ENCODE measurements at places on chromosomes 6 and 20.

GRCh38 chr6:43676962-43677606 is 10.5 kb downstream of the MRPS18A start:
- no peak for DNase-seq

DNA sequence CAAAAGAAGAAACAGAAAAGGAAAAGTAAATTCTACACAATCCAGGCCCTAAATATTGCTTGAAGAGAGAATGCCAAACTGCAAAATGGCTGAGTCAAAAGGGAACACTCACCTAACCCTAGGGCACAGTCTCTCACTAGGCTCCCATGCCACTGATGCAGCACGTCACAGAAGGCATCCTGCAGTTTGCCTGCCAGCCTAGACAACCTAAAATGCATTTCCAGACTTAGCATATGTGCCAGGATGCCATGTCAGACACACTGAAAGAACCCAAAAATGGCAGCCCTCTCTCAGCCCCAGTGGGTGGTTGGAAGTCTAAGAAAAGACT is 10.6 kb upstream of the SIRPD start:
- DNase-seq: no peak

DNA sequence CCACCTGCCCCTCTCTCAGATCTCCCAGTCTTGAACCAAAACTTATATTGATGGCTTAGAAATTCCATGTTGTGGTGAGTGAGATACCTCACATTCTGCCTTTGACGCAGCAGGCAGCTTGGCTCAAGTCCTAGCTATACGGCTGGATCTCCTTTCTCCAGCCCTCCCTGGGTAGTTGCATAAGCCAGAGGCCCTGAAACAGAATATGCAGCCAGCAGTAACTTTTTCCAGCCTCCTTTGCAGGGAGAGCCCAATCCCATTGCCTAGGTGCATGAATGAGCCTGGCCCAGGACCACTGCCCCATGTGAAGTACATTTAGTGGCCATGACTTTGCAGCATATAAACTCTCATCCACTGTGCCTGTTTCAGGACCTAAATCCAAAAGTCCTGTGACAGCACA is 202.2 kb upstream of the CDYL start:
- no peak for DNase-seq

GRCh38 chr20:52410182-52410647 is 218.6 kb upstream of the ZFP64 start:
- DNase-seq: no peak

DNA sequence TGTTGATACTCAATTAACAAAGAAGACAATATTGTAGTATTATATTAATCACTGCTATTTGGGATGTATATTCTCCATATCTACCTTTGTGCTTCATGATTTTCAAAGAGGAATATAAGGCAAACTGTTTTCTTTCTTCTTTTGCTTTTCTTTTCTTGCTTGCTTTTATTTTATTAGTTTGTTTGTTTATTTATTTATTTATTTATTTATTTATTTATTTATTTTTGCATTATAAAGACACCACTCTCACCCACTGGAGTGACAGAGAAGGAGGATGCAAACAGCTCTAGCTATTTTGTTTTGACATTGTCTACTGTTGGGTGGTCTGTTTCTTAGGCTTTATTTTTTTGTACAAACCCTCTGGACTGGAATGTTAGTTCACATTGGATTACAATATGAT is 1352.7 kb downstream of the HACE1 start:
- DNase-seq: no peak

DNA sequence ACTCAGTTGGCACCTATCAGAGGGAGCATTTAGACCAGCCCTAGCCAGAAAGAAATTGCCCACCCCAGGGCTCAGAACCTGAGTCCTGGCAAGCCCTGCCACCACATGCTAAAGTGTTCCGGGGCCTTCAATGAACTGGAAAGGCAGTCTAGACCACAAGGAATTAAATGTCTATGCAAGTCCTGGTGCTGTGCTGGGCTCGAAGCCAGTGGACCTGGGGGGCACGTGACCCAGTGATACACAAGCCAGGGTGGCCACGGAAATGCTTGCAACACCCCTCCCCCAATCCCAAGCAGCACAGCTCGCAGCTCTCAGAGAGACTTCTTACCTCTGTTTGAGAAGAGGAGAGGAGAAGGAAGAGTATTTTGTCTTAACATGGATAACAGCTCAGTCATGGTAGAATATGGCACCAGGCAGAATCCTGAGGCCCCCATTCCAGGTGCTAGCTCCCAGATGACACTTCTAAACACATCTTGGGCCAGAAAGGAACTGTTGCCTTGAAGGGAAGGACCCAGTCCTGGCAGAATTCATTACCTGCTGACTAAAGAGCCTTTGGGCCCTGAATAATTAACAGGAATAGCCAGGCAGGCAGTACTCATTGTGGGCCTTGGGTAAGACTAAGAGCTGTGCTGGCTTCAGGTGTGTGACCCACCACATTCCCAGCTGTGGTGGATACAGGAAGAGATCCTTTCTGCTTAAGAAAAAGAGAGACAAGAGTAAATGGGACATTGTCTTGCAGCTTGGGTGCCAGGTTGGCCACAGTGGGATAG is 111.3 kb downstream of the BTBD9 start:
- no peak for DNase-seq

DNA sequence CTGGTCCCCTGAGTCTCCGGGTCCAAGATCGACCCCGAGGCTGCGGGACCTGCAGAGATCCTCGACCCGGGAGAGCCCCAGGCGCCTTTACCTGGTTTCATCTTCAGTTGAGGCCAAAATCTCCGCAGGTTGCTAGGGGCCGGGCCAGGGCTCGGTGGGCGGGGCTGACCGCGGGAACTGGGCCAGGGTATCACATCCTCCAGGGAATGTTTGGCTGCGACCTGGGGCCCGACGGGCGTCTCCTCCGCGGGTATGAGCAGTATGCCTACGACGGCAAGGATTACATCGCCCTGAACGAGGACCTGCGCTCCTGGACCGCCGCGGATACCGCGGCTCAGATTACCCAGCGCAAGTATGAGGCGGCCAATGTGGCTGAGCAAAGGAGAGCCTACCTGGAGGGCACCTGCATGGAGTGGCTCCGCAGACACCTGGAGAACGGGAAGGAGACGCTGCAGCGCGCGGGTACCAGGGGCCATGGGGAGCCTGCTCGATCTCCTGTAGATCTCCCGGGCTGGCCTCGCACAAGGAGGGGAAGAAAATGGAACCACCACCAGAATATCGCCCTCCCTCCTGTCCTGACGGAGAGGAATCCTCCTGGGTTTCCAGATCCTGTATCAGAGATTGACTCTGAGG is 53.8 kb upstream of the POLR1H start:
- peak; percentile 86 for DNase-seq

GRCh38 chr20:63461104-63461763 is 11.2 kb downstream of the KCNQ2 start:
- DNase-seq: no peak

DNA sequence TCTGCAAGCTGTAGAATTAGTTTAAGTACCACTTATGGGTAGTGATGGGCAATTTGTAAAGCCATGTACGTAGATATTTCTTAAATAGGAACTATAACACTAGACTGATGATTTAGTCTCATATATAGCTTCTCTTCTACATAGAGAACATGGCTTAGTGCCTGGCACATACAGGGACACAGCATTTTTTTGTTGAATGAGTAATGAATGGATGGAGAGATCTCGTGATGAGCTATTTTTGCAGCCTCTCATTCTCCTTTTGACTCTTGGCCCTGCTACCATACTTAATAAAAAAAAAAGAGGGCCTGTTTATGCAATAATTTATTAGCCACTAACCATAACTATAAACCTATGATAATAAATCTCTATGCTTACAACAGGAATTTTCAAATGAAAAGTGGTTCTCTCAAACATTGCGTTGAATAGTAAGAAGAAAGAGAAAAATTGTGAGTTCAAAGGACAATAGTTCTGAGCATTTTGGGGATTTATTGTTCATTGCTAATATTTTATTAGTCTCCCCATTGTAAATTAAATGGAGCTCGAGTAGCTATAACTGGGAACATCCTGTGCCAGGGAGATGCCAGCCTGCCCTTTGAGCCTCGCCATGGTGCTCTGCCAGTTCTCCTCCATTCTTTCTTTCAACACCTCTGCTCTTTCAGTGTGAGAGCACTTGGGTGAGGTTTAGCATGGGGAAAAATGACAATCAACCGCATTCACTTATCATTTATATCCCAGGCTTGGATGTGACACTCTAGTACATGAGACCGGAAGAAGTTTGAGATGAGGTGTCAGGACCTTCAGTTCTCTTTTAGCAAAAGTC is 14.7 kb upstream of the RCAN2 start:
- no peak for DNase-seq

DNA sequence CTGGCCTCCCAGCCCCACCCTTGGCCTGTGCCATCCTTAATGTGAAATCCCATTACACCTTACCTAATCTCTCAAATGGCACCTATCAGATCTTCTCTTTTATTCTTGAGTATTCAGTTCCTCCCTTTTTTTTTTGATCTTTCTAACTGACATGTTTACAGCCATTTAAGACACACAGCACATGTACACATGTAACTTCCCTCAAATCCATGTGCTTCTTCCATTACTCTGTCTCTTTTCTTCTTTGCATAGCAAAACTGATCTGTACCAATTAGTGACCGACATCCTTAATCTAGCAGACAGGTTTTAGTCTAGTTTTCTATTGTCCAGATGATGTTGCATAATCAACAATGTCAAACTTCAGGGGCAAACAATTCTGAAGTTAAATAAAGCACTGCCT is 413.8 kb upstream of the FLRT3 start:
- DNase-seq: no peak
